ENCODE measurements at places on chromosomes 3 and 15.

- no peak for DNase-seq
These were observed 112.2 kb downstream of the RARB start for GRCh38 chr3:25540273-25540672.

DNA sequence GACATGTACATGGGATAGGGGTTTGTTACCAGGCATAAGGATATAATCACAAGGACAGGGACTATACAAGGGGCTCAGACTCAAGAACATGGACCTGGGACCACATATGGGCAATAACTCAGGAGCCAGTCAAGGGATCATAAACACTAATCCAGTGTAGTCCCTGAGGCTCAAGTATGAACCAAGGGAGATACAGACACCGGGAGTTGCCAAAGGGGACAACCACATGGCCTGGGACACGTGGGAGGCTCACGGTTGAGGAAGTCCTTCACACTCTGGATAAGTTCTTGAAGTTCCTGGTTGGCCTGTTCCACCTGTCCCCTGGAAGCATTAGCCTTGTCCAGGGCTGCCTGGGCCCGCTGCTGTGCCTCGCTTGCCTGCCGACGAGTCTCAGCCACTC, 1.8 kb upstream of the USP19 start:
- no peak for DNase-seq

- DNase-seq = no peak
These were observed 88.0 kb downstream of the RFTN1 start for GRCh38 chr3:16425398-16426028.

DNA sequence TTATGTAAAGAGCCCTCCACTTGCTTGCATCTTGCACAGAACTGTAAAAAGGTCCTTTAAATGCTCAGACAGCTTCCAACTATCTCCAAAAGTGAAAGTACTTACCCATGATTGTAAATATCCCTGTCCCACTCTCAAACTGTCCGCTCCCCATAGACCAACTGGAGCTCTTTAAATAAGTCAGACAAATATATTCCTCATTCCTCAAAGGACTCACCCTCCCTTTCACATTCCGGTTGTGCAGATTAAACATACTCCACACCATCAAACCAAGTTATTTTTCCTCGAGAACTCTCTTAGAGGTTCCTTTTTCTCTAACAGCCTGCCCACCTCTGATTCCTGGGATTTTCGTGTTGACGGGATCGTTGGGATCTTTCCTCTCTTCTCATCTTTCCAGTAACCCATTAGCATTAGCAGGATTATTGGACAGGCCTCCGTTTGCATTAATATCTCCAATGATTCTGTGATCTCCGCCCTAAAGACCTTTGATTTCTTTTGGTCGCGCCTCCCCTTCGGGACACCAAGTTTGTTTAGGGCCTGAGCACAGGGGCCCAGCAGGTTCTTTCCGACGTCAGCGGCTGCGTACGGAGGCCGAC, 763 bp downstream of the GOLGB1 start:
- no peak for DNase-seq

- DNase-seq = no peak
These were observed 1.1 kb downstream of the SAMMSON start for GRCh38 chr3:70000563-70001081.

DNA sequence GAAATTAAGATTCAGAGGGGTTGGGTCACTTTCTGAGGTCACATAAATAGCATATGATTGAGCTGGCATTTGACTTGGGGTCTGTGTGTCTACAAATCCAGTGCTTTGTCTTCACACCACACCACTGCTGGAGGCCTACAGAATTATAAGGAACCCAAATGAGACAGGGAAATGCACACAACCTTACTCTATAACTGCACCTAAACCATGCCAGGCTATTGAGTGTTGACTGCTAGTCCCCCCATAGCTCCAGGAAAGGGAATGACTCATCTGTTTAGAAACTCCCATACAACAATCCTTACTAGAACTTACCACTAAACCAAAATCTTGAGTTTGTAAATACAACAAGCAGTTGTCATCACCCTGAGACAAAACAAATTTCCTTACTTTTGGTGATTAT, 16.9 kb upstream of the TSC22D2 start:
- no peak for DNase-seq

- no peak for DNase-seq
These were observed 20.4 kb downstream of the NANOGP8 start for GRCh38 chr15:35064576-35065190.

GRCh38 chr3:187062526-187063177, 76.6 kb downstream of the RPL39L start:
- DNase-seq = no peak

- no peak for DNase-seq
These were observed 11.3 kb upstream of the XRN1 start for GRCh38 chr3:142459096-142459495.

DNA sequence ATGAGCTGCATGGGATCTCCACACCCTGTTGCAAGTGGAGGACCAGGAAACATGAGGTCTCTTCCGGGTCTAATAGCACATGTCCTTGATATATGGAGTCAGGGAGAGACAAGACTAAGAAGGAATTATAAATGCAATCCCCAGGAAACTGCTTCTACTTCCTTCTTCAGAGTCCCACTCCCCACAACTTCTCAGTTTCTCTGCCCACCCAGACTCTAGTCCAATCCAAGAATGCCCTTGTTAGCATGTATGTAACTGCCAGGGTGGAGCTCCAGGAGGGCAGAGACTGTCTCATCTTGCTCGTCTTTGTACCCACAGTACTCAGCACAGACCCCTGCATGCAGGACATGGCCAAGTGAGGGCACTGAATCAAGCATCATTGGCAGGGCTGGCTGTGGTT, 8.3 kb downstream of the DAPK2 start:
- DNase-seq = no peak

GRCh38 chr15:73286311-73286710, 82.4 kb downstream of the HCN4 start:
- DNase-seq = no peak

All from stimulated activated CD4-positive, alpha-beta T cell treated with anti-CD3 and anti-CD28 coated beads, Interleukin-4, amount 100 ng/mL, for 24 hours (primary cell).